ENCODE measurements at places on chromosomes 4 and X.

DNA sequence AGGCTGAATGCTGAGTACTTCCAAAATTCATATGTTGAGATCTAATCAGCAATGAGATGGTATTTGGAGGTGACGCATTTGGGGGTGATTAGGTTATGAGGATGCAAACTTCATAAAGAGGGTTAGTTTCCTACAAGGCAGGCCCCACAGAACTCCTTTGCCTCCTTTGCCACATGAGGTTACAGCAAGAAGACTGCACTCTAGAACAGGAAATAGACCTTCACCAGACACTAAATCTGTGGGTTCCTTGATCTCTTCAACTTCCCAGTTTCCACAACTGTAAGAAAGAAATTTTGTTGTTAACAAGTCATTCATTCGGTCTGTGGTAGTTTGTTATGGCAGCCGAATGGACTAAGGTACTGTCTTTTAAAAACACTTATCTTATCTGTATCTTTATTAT, 681.9 kb upstream of the HS3ST1 start:
- no peak for DNase-seq

- peak; percentile 81 for DNase-seq
These were observed 8.9 kb downstream of the DGKQ start for GRCh38 chr4:964346-965025.

GRCh38 chr4:2292646-2293108, 30.8 kb upstream of the MXD4 start:
- peak; percentile 30 for DNase-seq

DNA sequence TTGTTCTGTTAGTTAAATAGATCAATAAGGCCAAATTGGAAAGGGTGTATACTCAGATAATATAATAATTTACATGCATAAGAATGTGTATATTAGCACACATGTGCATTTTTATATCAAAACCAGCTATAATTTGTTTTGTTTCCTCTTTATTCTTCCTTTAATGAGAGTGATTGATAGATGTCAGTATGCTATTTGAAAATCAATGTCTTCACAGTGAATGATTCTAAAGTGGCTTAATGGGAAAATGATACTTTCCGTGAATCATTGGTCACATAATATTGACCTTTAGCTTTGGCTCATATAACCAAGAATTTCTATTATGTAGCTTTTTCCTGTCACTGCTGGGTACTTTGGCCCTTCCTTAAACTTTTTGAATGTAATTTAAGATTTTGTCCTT, 48.6 kb downstream of the PLS3 start:
- no peak for DNase-seq

GRCh38 chr4:8044699-8045098, 105.0 kb upstream of the AFAP1 start:
- peak; percentile 65 for DNase-seq

DNA sequence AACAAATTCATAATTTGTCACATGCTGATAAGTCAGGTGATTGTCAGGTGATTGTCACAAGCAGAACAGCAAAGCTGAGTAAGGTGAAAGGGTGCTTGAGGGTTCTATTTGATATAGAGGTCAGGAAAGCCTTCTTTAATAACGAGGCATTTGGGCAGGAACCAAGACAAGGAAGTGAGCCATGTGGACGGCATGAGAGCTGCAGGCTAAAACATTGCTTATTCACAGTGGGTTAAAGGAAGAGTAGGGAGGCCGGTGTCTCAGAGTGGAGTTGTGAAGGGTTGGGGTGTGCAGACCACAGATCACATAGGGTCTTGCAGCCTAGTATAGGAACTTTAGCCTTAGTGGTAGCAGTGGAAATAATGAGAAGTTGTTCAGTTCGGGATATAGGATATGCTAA, 31.3 kb upstream of the CYP2U1 start:
- no peak for DNase-seq

- DNase-seq = no peak
These were observed 5.7 kb downstream of the PITX2 start for GRCh38 chr4:110617075-110617640.

DNA sequence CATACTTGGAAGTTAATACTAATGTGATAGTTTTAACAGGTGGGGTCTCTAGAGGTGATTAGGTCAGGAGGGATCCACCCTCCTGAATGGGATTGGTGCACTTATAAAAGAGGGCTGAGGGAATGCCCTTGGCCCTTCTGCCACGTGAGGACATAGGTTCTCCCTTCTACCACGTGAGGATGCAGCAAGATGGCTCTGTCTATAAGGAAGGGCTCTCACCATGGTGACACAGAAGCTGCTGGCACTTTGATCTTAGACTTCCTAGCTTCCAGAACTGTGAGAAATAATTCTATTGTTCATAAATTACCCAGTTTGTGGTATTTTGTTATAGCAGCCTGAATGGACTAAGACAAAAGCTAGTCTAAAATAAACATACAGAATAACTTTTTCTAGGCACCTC, 1.0 kb downstream of the AADAT start:
- DNase-seq = no peak

DNA sequence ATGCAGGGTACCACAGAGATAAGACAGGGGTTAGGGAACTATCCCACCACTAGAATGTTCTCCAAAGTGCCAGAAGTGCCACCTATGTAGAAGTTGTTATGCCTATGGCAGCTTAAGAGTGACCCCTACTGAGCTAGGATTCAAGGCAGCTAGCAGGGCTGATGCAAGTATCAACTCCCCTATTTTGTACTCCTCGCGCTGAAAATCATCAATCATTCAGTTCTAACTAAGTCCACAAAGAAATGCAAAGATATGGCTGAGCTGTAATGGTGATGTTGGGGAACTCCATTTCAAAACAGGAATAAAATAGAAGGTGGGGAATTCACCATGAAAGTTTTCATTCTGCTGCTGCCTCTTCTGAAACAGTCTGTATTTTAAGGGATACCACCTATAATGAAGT, 13.8 kb downstream of the ACSL4 start:
- no peak for DNase-seq

GRCh38 chr4:40375095-40375494, 40.0 kb downstream of the CHRNA9 start:
- no peak for DNase-seq

- DNase-seq = no peak
These were observed 210.7 kb upstream of the PRPS2 start for GRCh38 chrX:12580548-12580947.

GRCh38 chrX:132169554-132169953, 41.7 kb upstream of the FRMD7 start:
- DNase-seq = no peak

- DNase-seq = no peak
These were observed 98.3 kb upstream of the EOLA2 start for GRCh38 chrX:150036641-150037040.

DNA sequence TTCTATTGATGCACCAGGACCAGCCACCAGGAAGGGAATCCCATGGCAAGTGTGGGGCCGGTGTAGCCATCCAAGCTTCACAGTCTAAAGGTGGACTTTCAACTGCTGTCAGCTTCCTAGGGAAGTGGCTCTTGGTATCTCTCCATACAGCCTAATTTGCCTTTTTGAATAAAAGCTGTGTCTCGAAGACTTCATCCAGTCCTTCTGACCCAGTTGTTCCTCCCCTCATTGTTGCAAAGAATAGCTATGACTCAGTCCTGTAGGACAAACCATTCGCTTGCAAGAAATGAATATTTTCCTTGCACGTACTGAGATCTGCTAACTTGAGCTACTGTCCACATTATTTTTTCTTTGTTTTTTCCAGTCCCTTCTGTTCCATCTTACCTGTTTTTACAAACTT, 145.1 kb upstream of the CTSO start:
- DNase-seq = peak; percentile 0

GRCh38 chrX:538311-538710, 92.3 kb upstream of the SHOX start:
- no peak for DNase-seq

GRCh38 chrX:120462370-120462769, 6.7 kb downstream of the LAMP2 start:
- DNase-seq = no peak

GRCh38 chr4:114286262-114286810, 306.9 kb upstream of the ARSJ start:
- DNase-seq = peak; percentile 69

DNA sequence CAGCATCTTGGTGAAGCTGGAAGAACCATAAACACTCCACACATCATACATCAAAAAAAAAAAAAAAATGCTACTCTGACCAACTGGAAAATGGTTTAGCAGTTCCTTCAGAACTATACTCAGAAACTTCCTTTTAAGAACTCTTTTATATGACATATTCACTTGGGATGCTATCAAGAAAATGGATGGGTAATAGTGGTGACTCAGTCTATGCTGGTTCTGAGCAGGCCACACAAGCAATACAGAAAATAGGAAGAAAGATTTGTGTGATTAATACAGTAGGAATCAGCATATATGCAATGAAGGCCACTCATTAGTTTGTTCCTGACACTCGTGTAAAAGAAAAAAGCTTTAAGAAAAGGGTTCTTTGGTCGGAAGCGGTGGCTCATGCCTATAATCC, 123.5 kb upstream of the FAT4 start:
- DNase-seq = peak; percentile 94

DNA sequence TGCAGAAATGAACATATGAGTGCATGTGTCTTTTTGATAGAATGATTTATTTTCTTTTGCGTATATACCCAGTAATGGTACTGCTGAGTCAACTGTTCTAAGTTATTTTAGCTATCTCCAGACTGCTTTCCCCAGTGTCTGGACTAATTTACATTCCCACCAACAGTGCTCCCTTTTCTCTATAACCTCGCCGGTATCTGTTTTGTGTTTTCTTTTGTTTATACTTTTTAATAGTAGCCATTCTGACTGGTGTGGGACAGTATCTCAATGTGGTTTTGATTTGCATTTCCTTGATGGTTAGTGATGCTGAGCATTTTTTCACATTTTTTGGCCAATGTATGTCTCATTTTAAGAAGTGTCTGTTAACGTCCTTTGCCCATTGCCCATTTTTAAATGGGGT, 218.6 kb upstream of the KCNIP4 start:
- no peak for DNase-seq

- DNase-seq = no peak
These were observed 209.2 kb upstream of the FAT4 start for GRCh38 chr4:125105561-125105960.

GRCh38 chr4:70734168-70734954, 12.6 kb downstream of the RUFY3 start:
- peak; percentile 35 for DNase-seq

- DNase-seq = no peak
These were observed 12.0 kb downstream of the NHSL2 start for GRCh38 chrX:71922686-71923085.

- DNase-seq = no peak
These were observed 83.3 kb upstream of the HELT start for GRCh38 chr4:184934961-184935360.

DNA sequence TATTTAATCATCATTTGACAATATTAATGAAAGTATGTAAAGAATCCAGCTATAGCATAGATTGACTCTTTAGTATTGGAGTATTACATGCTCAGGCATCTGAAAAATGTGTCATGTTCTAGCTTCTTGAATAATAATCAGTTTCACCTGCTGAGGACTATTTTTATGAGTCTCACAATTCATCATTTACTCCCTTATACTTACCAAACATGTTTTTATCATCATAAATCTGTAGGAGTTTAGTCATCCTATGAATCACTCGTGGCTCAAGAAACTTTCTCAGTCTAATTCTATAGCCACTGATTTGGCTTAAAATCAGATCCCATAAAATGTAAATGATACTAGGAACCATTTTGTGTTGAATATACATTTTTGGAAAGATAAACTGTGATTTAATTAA, 1616.1 kb downstream of the C4orf33 start:
- DNase-seq = no peak

DNA sequence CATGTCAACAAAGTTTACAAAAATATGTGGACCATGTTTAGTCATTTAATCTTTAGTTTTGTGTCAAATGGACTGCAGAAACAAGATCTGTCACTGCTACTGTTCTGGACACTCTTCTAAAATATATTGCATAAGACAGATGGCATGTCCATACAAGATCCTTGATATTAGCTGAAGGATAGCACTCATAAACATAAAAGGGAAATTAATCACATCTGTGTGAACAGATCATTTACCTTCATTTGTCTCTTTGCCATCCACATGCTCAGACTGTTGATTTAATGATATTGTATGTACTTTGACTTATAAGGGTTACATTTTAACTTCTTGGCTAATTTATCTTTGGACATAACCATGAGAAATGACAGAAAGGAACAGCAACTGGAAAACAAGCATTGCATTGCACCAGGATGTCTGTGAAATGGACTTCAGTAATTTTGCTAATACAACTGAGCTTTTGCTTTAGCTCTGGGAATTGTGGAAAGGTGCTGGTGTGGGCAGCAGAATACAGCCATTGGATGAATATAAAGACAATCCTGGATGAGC, at the start of gene UGT2B7:
Gene UGT2B7, plus strand, starts transcription at position 364 of the 546 bp plus-strand sequence. Its CDS starts 47 bp downstream, at position 411.
- no peak for DNase-seq

Data from osteoblast (primary cell).